Stomach (tissue), 19 donors: ENCODE measurements at places on chromosomes 12 and 14.

- DNase-seq: no peak
Measured at GRCh38 chr12:5789469-5789968, 155.5 kb downstream of the ANO2 start.

GRCh38 chr12:88805286-88805685 is 225.0 kb upstream of the KITLG start:
- DNase-seq: no peak

DNA sequence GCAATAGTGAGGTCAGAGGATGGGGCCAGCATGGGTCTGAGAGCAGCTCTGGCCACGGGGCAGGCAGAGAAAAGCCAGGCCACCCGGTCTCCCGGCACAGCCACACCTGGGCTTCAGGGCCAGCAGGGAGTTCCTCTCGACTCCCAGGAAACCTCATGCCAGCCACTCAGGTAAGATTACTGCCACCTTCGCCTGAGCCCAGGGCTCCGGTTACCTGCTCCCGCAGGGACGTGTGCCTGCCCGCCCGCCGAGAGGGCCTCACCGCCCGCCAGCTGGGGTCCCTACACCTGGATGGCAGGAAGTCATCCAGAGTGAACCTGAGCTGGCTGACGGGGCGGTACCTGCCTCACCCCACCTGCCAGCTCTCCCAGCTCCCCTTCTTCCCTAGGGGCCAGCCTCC is 7.3 kb downstream of the JAG2 start:
- no peak for DNase-seq

- no peak for DNase-seq
Measured at GRCh38 chr14:75885829-75886228, 96.0 kb downstream of the TGFB3 start.

GRCh38 chr12:104816845-104817503 is 141.1 kb downstream of the SLC41A2 start:
- no peak for DNase-seq
